Effector memory CD4-positive, alpha-beta T cell (primary cell): ENCODE measurements at places on chromosomes 7 and 10.

- DNase-seq, result peak; percentile 27
Measured at GRCh38 chr10:45418849-45419675, 45.0 kb downstream of the ALOX5 start.

- DNase-seq, result no peak
Measured at GRCh38 chr10:89627830-89628229, 17.2 kb downstream of the PANK1 start.

DNA sequence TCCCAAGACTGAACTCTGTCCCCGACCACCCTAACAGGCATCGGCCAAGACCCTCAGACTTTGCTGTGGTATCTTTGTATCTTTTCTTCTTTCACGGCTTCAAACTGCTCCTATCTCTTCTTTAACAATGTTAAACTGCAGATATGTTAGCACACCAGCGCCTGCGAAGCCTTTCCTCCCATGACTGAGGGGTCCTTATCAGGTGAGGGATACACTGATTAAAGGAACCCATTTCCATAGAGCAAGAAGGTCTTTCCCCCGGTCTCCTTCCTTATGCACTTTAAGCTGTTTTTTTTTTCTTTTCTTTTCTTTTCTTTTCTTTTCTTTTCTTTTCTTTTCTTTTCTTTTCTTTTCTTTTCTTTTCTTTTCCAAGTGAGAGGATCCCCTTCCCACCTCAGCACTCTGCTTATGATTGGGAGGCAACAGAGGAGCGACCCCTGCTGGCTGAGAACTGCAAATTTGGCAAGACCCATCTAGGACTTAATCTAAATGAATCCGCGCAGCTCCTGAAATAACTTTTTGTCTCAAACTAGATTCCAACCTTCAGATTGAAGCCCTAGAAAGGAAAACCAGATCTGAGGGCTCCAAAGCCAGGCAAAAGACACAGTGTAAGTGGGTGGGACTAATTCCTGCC is 109.9 kb downstream of the ITGB8 start:
- DNase-seq, result no peak

DNA sequence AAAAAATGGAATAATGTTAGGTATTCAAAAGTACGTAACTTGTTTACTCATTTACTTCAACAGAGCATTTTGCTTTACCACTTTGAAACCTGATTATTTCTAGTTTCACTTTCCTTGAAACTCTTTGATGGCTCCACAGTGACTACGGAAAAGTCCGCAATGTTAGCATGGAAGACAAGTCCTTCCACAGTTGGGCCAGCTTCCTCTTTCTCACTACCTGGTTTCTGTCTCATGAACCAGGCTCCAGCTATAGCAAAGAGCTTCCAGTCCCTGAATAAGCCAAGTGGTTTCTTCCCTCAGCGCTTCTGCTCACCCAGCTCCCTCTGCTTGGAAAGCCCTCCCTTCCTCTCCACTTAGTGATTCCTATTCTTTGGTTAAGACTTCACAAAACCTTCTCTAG is 44.8 kb upstream of the SLC16A12 start:
- DNase-seq, result no peak

DNA sequence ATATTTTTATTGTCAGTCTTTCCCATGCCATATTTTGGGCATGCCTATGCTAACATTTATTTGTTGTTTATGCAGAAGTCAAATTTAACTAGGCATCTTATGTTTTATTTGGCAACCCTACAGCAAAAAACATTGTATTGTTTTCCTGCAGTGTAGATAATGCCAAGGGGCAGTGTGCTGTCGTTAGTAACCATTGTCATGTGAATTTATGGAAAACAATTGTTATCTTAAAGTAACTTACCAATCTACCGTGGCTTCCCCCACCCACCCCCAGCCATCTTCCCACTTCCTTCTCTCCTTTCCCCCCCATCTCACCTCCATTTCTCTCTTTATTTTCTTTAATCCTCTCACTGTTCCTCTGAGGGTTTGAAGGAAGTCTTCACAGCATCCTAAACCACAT is 370.5 kb downstream of the ACTR3B start:
- no peak for DNase-seq

DNA sequence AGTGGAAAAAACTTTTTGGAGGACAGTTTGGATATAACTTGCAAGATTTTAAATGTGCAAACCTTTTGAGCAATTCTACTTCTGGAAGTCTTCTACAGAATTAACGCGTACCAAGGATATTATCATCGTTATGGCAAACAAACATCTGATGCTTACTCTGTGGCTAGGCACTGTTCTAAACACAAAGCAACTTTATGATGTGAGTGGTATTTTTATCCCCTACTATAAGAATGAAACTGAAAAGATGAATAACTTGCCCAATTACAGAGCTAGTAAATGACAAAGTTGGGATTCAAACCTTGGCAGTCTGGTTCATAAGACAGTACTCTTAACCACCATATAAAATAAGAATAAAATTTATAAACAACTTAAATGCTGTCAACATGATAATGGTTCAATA is 15.8 kb downstream of the ASZ1 start:
- DNase-seq, result no peak

GRCh38 chr10:23432166-23432565 is 6.7 kb upstream of the OTUD1 start:
- DNase-seq, result no peak

DNA sequence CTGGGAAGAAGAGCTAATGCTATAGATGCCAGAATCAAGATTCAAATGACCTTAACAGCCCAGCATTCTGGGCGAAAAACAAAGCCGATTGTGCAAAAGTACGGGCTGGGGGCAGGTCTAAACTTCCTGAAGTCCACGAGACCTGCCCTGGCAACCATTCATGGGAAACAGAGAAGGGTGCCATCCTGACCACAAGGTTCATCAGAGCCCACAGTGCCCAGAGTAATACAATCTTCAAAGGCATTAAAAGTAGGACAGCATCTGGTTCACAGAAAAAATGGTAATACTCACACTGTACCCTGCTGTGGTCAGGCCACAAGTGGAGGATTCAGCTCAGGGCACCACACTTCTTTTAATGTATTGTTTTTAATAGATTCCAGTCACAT is 36.1 kb downstream of the SORBS1 start:
- no peak for DNase-seq

GRCh38 chr10:92451431-92451830 is 122.5 kb downstream of the IDE start:
- DNase-seq, result no peak

DNA sequence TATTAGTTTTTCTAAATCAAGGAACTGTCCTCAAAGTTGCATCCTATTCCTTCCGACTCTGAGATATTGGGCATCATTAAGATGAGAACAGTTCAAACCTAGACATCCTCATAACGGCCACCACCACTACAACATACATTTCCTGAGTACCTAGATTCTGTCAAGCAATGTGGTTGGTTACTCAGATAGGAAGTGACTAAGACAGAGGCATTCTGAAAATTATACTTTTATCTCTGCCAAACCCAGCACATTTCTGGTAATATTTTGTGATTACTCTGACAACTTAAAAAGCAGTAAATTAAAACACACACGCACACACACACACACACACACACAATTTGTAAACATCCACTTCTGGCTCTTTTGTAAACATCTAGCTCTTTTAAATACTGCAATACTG is 291.2 kb upstream of the MEOX2 start:
- DNase-seq, result no peak

DNA sequence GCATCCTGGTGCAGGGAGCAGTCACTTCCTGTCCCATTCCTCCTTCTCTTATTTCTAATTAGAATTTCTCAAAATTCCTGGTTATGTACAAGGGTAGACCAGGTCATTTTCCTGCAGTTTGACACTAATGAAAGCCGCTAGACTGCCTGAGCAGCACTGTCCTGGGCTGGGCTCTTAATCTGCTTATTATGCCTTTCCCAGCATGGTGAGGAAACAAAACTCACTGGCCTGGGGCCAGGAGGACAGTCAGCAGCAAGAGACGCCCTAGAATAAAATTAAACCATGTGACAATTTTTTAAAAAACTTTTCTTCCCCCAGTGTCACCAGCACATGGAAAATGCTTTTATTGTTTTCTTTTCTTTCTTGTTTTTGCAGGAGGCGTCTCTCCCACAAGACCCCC is 647.5 kb downstream of the TYW1 start:
- no peak for DNase-seq

GRCh38 chr10:58177362-58177947 is 90.2 kb downstream of the IPMK start:
- DNase-seq, result no peak

DNA sequence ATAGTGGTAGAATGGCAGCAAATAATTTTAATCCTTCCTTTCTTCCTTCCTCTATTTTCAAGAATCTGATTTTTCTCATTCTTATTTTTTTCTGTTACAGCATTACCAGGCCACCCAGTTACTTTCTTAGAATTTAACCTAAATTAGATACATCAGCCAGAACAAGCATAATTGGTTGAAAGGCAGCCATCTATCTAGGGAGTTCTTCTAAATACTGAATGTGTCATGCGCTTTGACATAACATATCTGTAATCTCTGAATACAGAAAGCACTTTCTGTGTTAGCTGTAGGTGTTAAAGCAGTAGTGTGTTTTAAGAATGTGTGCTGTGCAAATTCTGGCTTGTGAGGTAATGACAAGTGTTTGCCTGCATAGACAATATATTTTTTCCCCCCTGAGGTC is 97.3 kb downstream of the BTRC start:
- no peak for DNase-seq

- DNase-seq, result no peak
Measured at GRCh38 chr10:77037735-77038403, 599.7 kb downstream of the KCNMA1 start.

DNA sequence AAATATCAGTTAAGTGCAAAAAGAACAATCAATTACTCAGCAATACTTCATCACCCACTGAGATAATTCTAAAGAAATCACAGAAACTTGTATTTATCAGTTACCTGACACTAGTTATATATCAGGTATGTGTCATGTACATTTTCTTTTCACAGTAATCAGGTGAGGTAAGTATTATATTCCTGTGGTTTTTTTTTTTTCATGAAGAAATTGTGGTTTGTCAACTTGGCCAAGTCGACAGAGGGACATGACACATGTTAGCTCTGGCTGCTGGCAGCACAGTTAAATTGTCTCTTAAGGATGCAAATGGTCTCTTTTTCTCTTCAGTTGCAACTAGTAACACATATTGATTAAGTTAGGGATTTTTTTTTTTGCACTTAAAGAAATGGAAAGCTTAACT is 13.7 kb upstream of the GPR141 start:
- no peak for DNase-seq
